Stimulated activated CD4-positive, alpha-beta T cell treated with anti-CD3 and anti-CD28 coated beads, Interleukin-4, amount 100 ng/mL, for 4 hours (primary cell): ENCODE measurements at places on chromosomes 11 and 22.

- DNase-seq: no peak
These were observed 366.8 kb downstream of the SHANK2 start for GRCh38 chr11:70885281-70886231.

DNA sequence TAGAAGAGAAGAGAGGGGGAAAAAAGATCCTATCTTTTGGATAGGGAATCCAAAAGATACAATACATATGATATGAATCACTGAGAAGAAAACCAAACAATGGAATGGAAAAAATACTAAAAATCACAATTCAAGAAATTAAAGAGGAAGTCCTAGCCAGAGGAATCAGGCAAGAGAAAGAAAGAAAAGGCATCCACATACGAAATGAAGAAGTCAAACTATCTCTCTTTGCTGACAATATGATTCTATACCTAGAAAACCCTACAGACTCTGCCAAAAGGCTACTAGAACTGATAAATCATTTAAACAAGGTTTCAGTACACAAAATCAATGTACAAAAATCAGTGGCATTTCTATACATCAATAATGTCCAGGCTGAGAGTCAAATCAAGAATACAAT, 91.4 kb downstream of the EFCAB6 start:
- DNase-seq: no peak

DNA sequence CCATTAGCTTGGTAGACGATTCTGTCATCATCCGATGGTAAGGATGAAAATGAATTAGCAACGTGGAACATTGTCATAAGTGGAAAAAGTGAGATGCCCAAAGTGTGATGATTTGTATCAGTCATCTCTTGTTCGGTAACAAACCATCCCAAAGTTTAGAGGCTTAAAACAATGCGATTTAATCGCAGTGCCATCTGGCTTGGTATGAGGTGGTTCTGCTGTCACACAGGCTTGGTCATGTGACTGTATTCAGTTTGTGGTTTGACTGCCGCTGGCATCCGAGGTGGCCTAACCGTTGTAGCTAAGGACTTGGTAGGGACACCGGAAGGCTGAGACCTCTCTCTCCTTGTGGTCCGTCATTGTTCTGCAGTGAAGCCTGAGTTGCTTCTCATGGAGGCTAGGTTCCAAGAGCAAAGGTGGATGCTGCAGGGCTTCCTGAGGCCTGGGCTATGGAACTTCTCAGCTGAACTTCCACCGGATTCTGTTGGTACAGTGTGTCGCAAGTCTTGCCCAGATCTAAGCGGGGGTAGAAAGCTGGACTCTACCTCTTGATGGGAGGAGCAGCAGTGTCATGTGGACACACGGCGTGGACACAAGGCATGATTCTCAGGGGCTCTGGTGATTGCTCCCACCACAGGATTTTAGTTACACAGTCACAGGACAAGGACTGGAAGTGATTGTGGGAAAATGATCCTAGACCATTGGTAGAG, 36.3 kb downstream of the BCR start:
- peak; percentile 27 for DNase-seq

DNA sequence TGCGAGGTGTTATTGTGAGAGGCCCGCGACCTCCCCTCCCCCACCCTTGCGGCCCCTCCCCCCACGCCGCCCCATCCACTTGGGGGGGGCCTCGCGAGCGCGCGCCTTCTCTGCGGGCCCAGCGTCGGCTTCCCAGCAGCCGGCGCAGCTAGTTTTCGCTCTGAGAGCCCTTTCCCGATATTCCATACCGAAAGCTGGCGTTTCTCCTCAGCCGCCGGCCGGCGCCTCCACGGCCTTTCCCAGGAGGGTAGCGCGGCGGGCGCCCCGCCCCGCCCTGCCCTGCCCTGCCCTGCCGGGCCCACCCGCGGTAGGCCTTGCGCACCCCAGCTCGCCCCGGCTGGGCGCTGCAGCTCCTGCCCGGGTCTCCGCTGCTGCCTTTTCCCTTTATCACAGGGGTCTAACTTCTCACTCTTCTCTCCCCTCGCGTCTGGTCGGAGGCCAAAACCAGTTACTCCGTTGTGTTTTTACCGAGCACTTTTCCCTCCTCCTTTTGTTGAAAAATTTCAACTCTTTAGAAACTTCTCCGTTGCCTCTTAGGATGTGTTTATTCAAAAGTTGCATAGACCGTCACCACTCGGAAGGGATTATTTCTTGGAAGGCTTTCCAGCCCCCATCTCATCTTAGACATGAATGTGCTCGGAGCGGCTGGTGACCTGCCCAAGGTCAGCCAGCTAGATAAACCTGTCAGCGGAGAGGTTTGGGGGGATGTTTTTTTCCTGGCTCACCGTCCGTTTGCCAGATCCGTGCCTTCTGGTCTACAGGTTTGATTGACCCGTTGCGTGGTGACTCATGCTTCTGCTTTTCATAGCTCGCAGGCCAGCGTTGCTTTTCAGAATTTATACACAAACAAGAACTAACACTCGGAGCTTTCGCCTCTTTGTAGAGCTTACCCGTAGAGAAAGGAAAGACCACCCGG, 648 bp downstream of the PAFAH1B2 start:
- peak; percentile 9 for DNase-seq

GRCh38 chr11:118098996-118099837, 12.5 kb upstream of the SMIM35 start:
- no peak for DNase-seq

GRCh38 chr11:10930224-10930971, 72.5 kb upstream of the ZBED5 start:
- DNase-seq: no peak

DNA sequence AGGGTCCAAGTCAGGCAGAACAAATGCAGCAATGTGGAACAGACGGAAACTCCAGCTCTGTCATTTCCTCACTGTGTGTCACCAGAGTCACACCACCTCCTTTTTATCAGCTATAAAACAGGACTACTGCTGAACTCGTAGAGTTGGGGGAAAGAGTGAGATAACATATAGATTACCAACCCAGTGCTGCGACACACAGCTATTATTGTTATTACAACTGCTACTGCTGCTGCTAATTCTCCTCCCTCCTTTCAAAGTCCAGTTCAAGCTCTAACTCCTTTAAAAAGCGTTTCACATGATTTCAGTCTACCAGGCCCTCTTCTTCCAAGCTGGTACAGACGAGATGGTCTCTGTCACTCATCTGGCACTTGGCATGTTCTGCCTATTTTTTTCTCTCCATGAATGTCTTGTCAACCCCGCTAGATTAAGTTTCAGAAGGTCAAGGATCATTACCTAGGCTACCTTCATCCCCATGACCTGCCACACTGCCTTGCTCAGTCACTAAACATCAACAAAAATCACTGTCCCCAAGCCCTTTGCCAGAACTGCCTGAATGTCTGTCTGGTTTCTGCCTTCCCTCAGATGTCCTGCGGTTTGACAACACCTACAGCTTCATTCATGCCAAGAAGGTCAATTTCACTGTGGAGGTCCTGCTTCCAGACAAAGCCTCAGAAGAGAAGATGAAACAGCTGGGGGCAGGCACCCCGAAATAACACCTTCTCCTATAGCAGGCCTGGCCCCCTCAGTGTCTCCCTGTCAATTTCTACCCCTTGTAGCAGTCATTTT, 3.7 kb upstream of the MTFP1 start:
- DNase-seq: no peak

DNA sequence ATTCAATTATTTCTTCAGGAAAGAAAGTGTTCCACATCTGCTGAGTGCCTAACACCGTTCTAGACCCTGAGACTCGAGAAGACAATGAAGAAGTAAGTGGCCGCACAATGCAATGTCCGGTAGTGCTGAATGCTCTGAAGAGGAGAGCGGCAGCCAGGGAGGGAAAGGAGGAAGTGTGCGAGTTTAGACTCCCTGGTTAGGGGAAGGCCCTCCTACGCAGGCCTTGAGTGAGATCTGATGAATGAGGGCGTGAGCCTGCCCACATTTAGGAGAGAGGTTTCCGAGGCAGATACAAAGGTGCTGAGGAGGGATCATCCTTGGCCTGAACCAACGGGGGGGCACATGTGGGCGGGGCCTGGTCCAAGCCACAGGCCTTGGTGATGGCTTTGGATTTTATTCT, 558.6 kb downstream of the NTM start:
- no peak for DNase-seq

DNA sequence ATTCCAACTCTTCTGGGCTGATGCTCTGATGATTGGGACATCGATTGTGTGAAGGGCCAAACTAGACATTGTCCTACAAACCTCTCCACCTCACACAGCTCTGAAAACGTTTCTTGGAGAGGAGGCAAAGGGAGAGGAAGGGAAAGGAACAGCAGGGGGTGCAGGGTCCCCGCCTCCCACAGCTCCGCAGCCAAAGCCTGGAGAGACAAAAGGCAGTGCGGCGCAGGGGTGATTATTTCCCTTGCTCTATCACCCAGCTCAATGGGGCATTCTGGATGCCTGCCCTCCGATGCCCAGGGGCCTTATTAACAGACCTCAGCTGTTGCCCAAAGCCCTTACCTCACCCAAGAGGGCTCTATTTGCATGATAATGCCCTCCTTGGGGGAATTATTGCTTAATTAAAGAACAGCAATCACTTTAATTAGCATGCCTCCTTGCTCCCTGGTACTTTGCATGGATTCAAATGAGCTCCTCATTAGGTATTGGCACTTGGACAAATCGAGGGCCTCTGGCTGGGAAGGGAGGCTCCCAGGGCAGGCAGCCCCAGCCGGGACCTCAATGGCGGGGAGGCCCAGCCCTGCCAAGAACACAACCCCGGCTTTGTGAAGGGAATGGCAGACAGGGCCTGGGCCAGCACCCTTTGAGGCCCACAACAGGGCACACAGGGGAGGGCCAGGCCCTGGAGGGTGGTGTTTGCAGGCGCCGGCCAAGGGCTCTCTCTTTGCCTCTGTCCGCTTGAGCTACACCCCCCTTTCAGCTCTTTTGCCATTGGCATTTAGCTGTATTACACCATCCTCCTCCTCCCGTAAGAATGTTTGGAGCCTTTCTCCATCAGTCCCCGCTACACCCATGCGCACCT, 19.8 kb upstream of the CDON start:
- DNase-seq: no peak

DNA sequence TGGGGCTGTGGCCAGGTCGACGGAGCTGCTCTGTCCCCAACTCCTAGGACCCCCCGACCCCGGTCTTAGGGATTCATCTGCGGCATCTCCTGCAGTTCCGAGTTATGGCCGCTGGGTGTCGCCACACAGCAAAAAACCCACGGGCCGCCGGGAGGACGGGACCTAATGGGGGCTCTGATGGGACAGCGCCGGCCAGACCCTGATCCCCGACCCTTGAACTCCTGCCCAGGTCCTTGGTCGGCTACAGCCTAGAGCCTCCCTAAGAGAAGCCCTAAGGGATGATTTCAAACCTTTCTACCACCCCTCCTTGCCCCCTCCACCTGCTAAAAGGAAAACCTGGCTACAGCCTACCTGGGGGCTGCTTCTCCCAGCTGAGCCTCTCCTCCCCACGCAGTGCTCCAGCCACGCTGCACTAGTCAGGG, 30.8 kb upstream of the LRRC10B start:
- peak; percentile 47 for DNase-seq
